SW480 (cell line): ENCODE measurements at places on chromosomes 11 and 22.

- no peak for DNase-seq
Observed at GRCh38 chr22:48453171-48453570, 1374.5 kb downstream of the BRD1 start.

DNA sequence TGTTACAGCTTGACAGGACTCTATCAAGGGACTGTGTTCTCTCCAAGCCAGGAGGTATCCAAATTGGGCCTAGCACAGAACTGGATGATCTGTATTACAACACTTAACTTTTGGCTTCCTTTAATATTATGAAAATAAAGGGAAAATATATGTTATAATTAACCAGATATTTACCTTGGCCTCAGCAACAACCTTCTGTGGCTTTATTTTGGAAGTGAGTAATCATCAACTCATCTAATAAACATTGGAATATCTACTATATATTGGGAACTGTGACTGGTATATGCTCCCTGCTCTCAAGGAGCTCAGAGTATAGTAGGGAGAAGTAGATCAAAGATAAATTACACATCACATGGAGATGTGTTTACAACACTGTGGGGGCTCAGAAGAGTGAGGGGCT lies 352.2 kb downstream of the METTL15 start:
- DNase-seq = no peak

- no peak for DNase-seq
Observed at GRCh38 chr11:75281469-75282095, 41.0 kb downstream of the TPBGL start.

DNA sequence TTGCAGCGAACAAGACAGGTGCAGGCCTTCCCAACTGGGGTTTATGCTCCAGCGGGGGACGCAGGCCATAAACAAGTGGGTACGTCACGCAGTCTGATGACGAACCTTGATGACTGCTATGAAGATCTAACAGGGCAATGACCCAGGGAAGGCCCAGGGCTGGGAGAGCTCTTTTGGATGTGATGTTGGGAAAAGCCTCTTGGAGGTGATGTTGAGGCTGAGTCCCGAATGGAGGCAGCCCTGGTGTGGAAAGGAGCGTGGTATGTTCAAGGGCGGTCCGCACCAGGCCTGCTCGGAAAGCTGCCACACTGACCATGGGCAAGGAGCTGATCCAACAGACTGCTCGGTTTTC lies 5.8 kb downstream of the FADS2 start:
- no peak for DNase-seq

DNA sequence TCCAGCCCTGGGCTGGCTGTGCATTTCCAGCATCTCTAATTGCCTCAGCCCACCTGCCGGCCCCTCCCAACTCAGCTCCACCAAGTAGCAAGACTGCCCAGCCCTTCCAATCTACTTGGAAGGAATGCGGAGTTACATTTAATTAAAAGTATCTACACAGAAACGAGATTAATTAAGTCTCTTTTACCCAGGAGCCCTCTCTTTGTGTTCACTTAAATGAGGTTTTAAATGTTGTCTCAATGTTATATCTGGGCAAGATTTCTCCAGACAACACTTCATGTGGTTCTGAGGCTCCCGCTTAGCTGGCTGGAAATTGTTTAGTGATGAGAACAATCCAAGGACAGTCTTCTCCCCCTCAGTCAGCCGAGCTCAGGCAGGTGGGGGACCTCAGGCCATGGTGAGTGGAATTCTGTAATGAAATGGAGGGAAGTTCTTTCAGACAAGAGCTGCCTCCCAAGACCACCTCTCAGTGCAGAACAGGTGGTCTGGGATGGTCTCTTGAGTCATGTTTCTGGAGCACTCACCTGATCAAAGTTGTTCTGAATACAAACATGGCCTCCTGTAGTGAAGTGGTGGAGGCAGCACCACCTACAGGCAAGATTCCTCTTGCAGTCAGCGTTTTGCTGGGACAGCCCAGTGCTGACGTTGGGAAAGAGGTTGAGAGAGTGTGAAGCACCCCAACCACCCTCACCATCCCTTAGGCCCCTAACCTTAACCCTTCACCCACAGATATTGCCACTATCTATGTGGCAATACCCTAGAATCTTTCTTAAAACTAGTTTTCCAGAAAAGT lies 371.6 kb downstream of the CADM1 start:
- no peak for DNase-seq

GRCh38 chr11:84384731-84385130 lies 1098.6 kb upstream of the CCDC90B start:
- peak; percentile 48 for DNase-seq

GRCh38 chr11:130146796-130147195 lies 12.8 kb upstream of the ST14 start:
- peak; percentile 83 for DNase-seq

GRCh38 chr11:110003426-110003825 lies 89.8 kb upstream of the ZC3H12C start:
- DNase-seq = no peak

DNA sequence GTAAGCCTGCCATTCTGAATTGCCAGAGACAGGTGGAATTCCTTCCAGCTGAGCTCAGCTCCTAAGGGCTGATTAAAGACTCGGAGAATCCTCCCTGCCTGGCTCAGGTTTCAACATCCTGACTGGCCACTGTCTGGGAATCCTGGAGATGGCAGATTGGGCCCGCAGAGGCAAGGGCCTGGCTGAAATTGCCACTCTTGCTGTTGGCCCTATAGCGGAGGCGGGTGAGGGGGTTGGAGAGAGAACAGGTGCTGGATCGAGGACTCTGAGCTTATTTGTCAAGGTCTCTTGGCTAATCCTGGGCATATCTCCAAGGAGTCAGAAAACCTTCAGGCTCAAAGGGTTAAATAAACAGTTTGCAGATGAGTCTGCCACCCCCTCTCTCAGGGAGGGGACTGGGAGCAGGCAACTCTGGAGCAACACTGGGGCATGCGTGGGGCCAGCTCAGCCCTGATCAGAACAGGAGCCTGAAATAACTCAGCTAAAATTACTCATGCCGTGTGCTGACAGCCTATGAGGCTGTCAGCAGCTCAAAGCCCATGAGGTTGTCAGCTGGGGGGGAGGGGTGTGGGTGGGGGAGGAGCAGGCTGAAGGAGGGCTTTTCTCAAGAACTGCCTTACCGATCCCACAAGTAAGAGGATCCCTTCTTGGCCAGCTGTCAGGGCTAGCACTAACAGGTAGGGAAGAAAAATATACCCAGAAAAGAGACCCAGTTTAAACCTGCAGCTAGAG lies 14.7 kb upstream of the MFRP start:
- DNase-seq = peak; percentile 65

DNA sequence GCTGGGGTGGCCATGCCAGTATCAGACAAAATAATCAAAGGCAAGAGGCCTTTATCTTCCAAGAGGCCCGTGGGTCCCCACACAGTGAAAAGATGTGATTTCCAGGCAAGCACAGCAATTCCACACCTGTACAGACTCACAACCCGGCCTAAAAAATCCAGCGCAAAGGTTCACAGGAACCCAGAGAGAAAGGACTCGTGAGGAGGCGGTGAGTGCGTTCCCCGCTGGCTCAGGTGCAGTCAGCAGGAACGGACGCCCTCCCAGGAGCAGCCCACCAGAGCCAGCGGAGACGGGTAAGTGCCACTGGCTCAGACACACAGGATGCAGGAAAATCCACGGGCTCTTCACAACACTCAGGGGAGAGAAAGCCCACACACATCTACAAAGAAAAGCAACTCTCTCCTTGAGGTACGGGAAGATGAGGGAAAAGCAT lies 4.4 kb downstream of the TOLLIP start:
- DNase-seq = no peak

DNA sequence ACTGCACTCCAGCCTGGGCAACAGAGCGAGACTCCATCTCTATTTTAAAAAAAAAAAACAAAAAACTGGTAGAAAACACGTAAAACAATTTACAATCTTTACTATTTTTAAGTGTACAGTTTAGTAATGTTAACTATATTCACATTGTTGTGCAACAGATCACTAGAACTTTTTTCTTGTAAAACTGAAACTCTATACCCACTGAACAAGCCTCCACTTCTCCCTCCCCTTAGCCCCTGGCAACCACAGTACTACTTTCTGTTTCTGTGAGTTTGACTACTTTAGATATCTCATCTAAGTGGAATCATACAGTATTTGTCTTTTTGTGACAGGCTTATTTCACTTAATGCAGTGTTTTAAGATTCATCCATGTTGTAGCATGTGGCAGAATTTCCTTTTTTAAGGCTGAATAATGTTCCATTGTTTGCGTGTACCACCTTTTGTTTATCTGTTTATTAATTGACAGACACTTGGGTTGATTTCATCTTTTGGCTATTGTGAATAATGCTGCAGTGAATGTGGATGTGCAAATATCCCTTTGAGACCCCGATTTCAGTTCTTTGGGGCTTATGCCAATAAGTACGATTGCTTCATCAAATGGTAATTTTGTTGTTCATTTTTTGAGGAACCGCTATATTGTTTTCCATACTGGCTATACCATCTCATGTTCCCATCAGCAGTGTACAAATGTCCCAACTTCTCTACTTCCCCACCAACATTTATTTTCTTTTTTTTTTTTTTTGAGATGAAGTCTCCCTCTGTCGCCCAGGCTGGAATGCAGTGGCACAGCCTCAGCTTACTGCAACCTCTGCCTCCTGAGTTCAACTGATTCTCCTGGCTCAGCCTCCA lies 11.0 kb downstream of the DDB2 start:
- no peak for DNase-seq

DNA sequence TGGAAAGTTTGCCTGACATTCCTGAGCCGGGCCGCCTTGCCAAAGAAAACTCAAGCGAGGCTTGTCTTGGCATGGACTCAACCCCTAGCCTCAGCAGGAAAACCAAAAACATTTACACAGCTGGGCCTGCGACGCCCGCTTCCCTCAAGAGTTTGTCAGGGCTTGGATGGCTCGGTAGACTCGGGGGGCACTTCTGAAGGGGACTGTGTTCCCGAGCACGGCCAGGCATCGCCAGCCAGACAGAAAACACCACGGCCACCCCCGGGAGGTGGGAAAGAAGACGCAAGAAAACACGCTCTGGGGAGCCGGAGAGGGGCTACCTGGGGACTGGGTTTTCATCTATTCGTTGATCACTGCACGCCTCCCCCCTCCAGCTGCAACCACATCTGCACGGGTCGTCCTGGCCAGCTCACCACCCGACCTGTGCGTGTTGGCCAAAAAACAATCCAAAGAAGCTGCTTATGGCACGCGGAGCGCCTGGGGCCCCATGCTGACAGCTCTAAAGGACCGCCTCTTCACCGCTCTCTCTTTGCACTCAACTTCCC lies 380.7 kb downstream of the MN1 start:
- no peak for DNase-seq

GRCh38 chr22:20799449-20799848 lies 25.5 kb downstream of the SERPIND1 start:
- DNase-seq = no peak

DNA sequence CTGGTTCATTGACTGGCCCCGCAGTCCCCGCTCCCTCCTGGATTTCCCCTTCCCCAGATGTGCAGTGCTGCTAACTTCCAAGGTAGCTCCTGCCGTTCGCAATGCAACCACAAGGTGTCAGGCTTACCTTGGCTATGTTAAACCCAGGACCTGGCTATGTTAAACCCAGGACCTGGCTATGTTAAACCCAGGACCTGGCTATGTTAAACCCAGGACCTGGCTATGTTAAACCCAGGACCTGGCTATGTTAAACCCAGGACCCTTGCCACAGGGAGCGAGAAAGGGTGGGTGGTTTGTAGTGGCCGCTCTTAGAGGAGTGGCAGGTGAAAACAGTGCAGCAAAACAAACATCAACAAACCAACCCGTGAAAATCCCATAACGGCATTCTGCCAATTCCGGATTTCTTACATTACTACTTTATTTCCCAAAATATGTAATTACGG lies 2.9 kb upstream of the ADAMTS8 start:
- peak; percentile 51 for DNase-seq

GRCh38 chr22:42284643-42285181 lies 14.3 kb upstream of the TCF20 start:
- no peak for DNase-seq

- DNase-seq = no peak
Observed at GRCh38 chr22:27246558-27246957, 555.0 kb downstream of the MN1 start.

GRCh38 chr22:19648419-19648929 lies 65.8 kb upstream of the SEPTIN5 start:
- peak; percentile 30 for DNase-seq

- DNase-seq = no peak
Observed at GRCh38 chr11:94379613-94380012, 21.6 kb downstream of the GPR83 start.

GRCh38 chr11:73875840-73876239 lies 806 bp downstream of the COA4 start:
- no peak for DNase-seq

DNA sequence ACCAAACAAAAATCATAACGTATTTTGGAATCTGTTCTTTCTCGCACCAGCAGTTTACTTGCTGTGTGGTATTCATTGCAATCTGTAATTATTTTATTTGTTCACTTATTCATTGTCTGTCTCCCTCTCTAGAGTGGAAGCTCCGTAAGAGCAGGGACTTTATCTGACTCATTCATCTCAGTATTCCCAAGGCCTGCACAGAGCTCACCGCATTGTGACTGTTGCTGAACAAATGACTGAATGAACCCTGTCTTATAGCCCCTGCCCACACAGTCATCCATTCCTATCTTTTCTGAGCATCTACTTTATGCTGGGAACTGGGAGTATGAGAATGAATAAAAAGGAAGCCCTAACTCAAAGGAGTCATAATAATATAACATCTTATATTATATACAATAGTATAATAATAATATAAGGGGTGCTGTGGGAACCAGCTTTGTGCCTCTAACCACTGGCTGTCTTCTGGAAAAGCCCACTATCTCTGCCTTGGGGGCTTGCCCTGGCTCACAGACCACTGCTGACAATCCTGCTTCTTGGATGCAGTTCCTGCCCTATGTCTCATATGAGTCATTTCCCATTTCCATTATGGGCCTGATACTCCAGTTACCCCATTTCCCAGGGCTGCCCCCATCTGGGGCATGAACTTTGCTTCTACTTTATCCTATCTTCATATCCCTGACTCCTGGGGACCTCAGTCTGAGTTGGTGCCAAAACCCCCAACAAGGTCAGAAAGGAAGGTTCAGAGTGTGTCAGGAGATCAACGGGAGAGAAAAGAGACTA lies 11.0 kb downstream of the XRRA1 start:
- no peak for DNase-seq

DNA sequence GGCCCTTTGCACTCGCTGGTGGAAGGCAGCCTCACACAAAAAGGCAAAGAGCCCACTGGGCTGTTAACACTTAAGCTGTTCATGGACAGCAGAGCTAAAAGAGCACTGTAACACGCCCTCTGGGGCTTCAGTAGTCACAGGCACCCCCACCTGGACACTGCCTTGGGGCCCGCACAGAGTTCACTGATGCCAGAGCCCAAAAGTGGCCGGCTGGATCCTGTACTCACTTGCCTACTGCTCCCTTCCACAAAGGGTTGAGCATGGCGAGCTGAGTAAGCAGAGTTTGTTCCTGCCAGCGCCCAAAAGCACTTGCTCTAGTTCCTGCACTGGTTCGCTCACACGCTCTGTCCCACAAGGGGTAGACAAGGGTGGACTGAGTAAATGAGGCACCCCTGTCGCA lies 78.8 kb downstream of the RELT start:
- DNase-seq = no peak

DNA sequence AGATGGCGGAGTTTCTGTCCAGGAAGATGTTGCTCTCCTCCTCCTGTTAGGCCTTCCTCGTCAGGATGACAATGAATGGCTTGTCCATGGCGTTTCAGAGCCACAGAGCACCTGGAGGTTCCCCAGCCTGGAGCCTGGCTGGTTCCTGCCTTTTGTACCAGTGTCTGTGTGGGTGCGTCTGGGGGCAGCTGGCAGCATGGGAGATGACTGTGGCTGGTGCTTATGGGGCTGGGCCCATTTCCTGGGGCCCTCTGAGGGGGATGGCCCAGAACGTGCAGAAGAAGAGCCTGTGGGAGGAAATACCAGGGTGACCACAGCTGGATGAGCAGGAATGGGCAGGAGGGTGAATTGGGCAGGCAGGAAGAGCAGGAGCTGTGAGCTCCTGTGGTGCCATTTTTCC lies 6.7 kb downstream of the SLC37A2 start:
- DNase-seq = peak; percentile 86
